ENCODE measurements at places on chromosomes 5 and 9.

- no peak for DNase-seq
These were observed 13.6 kb downstream of the LHX3 start for GRCh38 chr9:136191099-136191959.

DNA sequence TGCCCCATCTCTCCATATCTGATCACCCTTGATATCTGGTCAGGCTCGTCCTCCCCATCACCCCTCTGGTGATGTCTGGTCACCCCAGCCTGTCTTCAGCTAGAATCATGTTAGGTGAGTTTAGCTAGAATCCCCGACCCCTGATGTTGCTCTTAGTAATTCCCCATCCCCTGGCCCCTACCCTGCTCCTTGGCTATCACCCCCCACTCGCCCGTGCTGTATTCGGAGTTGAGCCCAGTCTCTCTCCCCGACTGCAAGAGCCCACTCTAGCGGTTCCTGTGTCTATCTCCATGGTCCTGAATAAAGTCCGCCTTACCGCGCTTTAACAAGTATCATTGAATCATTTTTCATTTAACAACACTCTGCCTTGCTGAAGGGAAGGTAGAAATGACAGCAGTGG is 33.7 kb downstream of the ADAMTS2 start:
- no peak for DNase-seq

DNA sequence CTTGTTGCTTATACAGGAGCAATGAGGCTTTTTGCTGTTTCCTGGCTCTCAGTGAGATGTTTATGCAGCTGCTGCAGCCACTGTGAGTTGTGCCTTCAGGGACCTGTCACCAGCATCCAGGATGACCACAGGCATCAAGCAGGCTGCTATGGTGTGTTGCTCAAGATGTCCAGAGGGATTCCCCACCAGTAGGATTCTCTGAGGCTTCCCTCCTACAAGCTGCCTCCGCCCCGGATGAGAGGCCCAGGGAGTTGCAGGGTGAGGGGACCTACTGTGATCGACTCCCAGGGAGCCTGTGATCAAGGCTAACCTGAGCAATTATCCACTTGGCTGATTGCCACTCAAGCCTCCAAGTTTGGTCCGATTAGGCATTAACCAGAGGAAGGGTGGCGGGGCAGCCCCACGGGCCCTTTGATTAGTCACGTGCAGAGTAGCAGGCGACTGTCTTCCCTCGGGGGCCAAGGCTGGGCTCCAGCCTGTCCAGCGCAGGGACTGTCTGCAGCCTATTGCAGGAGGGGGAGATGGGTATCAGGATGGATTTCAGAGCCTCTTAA is 1.8 kb upstream of the FAT2 start:
- DNase-seq: no peak

DNA sequence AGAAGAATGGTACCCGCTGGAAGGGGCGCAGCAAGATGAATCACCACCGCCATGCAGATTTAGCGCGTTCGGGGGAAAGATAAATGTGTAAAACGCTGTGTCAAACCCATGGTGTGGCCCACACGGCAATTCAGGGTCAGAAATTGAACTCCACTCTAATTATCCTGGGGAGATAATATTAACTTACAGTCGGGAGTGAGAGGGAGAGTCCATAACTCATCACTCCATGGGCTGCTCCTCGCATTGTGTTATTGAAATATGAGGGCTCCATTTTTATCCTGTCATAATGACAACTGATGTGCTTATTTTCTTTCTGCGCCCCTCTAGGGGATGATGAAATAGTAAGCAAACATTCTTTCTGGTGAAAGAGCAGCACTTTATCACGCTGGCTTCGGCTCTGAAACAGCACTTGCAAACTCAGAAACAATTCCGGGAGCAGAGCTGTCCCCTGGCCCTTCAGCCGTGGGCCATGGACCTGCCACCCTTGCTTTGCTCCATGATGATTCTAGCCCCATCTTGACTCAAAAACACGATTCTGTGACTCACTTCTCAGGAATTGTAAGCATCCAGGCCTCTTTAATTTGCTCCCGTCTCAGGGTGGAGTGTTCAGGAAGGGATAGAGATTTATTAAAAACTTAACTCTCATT is 431.6 kb downstream of the IRX1 start:
- DNase-seq: no peak

DNA sequence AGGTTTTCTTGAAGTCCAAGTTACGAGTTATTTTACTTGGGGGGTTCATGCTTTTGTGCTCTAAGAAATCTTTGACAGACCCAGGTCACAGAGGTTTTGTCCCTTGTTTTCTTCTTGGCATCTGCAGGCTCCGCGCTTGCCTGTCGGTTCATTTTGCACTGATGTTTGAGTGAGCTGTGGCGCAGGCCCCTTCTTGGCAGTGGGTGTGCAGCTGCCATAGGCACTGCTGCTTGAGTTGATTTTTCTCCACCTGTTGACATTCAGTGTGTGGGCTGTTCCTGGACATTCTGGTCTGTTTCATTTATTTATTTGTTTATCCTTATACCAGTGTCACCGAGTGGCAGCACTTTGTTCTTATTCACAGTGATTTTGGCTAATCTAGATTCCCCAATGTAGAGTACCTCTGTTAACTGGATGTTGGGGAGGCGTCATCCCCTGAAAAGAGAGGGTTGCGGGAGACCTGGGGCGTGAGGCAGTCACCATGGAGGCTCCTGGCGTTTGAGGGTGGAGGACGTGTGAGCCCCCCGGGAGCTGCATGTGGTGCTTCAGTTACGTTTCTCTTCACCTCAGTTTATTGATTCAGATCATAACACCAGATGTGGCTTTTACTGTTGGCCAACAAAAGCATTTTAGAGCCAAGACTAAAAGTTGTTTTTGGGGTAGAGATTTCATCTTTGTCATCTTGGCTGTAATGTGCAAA is 121.4 kb upstream of the CACNA1B start:
- DNase-seq: no peak

DNA sequence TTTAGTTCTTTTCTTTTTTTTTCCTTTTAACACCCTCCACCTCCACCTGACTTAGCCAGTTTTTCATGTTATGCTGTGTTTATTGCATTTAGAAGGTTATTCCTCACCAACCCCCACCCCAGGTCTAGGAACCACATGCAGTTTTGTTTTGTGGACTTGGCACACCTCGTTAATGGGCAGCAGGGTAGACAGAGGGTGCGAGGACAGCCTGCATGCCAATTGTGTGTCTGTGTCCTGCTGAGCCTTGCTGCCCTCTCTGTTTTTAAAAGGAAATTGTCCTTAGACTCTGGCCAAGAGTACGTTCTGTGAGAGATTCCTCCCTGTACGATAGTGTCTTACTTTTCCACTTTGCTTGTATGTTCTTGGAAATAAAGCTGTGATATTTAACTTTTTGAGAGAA is 13.9 kb downstream of the PIK3R1 start:
- no peak for DNase-seq

- DNase-seq: no peak
These were observed 98.7 kb downstream of the ADCY2 start for GRCh38 chr5:7494481-7495130.

DNA sequence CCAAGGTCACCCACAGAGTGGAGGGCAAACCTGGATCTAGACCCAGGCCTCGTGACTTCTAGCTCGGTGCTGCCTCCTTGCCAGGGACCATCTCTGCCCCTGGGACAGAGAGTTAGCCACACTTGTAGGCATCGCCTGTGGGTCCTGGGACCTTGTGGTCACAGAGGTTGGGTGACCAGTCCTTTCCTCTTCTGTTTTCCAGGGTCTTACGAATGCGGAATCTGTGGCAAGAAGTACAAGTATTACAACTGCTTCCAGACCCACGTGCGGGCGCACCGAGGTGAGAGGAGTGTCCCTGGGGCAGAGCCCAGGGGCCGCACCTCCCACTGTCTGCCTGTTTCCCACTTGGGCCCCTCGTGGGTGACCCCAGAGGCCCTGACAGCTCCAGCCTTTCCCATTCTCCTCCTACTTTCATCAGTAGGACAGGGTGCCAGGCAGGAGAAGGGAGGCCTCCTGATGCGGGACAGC is 76.3 kb downstream of the AMBP start:
- no peak for DNase-seq

- no peak for DNase-seq
These were observed 13.0 kb downstream of the SNX24 start for GRCh38 chr5:122858451-122858850.

DNA sequence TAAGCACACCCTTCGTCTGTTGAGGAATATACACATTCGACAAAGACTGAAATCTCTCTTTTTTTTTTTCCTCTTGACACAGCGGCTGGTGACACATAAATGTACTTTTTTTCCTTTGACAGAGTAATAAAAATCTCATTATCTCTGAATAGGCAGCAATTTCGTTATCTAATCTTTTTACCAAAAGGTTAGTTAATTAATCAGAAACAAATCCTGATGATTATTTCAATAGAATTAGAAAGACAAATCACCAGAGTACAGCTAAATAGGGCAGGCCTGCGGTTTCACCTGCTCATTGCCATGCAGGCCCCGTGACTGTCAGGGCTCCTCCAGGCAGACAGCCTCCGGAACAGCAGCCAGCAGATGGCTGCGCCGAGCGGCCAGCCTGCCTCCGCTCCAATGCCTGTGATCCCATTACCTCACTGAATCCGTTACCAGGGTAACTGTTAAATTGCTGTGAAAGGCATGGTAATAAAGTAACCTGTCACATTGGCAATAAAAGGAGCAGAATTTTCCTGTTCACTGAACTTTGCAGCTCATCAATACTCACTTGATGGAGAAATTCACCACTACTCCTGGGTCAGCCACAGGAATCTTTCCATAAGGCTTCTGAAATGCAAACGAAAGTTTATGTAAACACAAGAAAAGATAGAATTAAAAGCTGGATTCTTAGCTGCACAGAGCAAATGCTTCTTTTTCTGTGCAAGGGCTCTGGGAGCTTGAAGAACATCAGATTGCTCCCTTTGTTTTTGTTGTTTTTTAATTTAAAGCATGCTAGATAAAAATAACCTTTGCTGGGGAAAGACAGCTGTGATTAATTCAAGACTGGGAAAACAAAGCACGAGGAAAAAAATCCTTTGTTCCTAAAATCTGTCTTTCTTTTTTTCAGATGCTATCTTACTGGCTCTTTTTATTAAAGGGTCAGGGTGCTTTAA is 666.4 kb upstream of the ZNF608 start:
- peak; percentile 27 for DNase-seq

DNA sequence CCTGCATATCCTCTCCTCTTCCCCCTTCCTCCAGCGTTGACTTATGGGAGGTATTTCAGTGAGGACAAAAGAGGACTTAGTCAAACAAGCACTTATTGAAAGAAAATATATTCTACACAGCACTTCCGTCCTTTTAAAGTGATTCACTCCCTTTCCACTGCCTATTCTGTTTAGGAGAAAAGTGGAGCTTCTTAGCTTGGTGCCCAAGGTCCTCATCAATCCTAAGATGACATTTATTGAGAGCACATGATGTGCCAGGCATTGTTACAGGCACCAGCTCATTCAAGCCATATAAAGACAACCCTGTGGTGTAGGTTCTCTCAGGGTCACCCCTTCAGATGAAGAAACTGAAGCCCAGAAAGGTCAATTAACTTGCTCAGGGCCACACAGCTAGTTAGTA is 95.9 kb downstream of the KCNIP1 start:
- DNase-seq: no peak

- DNase-seq: no peak
These were observed 397 bp upstream of the RECK start for GRCh38 chr9:36036253-36036779.

GRCh38 chr5:149549461-149550267 is 1.6 kb downstream of the CSNK1A1 start:
- DNase-seq: no peak

DNA sequence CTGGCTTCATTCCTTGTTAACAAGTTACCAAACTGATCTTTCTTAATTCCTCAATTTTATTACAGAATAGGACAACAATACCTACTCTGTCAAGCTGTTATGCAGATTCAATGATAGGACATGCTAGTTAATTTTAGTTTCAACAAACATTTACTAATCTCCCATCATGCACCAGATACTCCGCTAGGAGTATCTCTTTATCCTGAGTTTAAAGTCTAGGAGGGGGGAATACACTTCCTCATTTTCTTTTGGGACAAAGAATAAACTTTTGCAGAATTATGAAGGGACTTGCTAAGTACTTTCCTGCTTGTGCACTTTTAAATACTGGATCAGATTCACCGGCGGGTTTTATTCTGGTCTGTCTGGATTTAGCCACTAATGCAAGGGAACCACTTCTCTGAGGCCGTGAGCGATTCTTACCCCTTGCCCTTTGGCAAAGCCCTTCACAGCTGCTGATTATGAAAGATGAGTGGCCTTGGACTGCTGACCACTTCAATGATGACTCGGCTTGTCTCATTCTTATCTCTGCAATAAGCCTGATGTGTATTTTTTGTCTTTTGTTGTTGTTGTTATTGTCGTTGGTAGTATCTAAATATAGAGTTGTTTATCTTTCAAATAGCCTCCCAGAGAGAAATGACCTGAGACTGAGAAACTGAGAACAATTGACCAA is 73.9 kb downstream of the RMI1 start:
- DNase-seq: no peak

DNA sequence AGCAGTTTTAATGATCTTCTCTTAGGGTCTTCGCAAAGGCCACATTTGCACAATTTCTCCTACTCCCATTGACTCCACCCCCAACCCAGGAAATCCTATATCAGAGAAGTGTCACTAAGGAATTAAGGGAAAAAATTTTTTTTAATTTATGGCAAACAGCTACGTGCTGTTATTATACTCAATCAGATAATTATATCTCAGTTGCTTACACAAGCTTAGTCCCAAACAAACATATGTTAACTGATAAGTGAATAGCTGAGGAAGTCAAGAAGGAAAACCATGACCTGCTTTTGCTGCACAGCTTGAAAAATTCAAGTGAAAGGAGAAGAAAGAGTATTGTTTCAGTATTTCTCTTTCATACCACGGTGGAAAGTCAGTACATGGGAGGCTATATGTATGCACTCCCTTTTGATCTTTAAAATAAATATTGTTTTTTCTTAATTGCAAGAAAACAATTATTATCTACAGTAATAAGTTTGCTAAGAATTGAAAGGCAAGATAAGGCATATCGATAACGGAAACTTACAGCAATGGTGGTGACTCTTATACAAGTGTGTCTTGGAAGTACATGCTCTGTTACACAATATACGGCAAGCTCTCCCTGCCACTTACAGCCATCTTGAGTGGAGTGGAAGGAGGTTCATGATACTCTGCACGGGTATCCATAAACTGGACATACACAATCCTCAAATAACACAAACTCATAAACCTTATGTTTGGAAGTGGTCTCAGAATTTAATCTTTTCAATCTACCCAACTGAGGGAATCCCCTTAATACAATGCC is 167.9 kb upstream of the FREM1 start:
- no peak for DNase-seq

- DNase-seq: no peak
These were observed 166.7 kb downstream of the GAPVD1 start for GRCh38 chr9:125428060-125428901.

All from NCI-H1417 treated with DMSO at 0.1 percent for 48 hours (cell line).